ENCODE measurements at places on chromosomes 12 and 14. TPM values are rescaled to one million over a fixed set of nuclear protein-coding genes. Genes with fewer than 3 reads are reported as not detected.

DNA sequence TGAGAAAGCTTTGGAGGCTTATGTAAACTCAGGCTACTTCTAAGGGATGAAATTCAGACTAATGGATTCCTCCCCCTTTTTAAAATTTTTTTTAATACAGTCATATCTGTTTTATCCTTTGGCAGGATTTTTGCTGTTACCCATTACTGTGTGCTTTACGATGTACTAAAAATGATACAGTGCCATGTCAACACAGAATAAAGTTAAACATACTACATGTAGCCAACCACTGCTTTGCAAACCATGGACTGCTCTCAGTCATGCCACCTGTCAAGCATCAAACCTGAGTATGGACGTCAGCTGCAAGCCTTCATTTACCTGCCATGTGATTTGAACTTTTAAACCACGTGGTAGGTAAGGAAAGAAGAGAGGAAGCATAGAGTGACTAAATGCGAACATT is 325.8 kb downstream of the FUT8 start:
- no peak for DNase-seq

Gene PTPRB
- not detected for total RNA-seq

DNA sequence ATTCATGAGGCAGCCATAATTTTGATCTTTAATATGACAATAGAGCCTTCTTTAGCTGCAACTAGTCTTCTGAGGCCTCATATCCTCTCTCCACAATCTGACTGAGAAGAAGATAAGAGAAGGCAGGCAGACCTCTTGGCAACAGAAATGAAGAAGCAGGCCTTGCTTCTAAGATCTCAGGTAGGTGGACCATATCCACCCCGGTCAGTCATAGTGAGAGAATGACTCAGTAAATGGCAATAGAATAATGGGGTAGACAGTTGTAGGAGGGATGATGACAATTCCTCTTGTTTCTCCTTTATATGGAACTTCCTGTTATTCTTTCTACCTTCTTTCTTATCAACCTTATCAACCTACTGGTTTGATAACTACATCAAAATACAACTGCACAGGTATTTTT is 246.7 kb upstream of the G2E3 start:
- no peak for DNase-seq

DNA sequence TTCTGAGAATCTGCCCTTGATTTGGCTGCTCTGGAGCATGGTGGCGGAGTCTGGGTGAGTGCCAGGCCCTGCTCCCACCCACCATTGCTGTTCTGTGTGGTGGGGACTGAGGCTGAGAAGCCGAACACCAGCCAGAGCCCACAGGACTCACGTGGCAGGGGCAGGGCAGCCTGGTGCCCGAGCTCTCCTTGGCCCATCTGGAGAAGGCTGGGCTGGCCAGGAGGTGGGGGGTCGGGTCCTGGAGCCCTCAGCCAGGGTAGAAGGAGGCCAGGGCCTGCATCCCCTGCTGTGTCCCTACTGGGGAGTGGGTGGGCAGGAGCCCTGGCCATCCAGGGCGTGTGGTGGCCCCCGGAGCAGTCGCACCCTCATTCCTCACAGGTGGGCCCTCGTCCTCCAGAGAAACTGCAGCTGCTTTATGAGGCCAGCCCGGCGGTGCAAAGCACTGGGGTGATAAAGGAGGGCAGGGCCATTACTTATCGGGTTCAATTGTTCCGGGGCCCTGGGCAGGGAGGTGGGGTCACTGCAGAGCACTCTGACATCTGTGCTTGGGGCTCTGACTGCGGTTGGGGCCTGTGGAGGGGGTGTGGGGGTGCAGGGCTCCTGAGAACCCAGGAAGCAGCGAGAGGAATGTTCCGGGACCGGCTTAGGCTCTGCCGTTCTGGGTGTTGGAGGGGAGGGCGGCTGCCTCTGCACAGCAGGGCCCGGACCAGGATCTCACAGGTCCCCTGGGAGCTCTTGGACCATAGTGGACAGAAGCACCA is 217.5 kb upstream of the C14orf180 start:
- no peak for DNase-seq

Gene IRAK3
- total RNA-seq = 0.33 TPM

DNA sequence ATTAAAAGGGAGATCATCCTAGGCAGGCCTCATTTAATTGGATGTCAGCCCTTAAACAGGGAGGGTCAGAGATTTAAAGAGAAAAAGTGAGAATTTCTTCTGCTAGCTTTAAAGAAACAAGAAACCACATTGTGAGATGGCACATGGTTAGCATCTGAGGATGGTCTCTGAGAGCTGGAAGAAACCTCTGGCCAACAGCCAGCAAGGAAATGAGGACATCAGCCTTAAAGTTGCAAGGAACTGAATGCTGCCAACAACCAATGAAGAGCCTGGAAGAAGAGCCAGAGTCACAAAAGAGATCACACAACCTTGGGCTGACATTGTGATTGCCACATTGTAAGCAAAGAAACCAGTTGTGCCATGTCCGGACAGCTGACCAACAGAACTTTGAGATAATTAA is 17.5 kb upstream of the FAR2 start:
- no peak for DNase-seq

Gene SOAT2
- total RNA-seq = 3.8 TPM

Gene PLA2G1B
- not detected for total RNA-seq

DNA sequence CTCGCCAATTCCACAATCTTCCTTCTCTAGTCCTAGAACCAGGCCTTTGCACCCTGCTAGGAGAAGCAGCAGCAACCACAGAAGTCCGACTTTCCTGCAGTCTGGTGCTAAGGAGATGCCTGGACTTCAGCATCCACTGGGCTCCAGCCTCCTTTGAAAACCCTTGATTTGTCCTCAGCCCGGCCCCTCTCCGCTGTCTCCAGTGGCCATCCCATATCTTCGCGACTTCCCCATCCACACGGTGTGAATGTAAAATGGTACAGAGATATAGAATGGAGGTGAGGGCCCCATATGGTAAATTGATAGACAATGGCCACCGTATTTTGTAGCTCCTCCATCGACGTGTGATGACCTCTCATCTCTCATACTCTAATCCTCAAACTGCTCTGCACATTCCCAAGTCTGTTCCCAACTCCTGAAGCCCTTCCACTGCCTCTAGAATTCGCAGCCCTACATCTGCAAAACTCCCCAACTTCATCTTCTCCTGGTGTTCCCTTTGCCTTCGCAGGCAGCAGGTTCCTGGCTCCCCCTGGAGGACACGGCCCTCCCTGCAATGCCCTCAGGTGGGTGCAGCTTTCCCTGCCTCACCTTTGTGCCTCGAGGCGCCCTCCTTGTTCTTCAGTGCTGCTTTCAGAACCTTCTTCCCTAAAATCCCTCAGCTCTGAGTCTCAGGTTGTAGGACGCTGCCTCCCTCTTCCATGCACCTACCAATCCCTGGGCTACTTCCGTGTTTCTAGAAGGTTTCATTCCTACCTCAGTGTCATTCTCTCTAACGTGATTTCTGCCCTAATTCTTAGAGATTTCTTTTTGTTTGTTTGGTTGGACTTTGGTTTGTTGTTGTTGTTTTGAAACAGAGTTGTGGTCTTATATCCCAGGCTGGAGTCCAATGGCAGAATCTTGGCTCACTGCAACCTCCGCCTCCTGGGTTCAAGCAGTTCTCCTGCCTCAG is 36.7 kb downstream of the TMBIM6 start:
- DNase-seq = peak; percentile 68

DNA sequence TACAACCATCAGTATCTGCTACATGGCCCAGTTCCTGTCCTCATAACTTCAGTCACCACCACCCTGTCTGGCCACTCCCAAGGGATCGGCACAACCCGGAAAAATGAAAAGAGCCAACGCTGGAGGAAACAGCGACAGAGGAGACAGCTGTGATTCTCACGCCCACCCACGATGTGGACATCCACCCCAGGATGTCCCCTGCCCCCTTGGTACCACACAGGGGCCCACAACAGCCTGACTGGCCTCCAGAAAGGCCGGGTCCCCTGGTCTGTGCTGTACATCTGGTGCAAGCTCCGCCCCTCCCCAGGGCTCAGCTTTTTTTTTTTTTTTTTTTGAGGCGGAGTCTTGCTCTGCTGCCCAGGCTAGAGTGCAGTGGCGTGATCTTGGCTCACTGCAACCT is 12.5 kb downstream of the RPS6KL1 start:
- no peak for DNase-seq

Gene P2RX2
- total RNA-seq = not detected

DNA sequence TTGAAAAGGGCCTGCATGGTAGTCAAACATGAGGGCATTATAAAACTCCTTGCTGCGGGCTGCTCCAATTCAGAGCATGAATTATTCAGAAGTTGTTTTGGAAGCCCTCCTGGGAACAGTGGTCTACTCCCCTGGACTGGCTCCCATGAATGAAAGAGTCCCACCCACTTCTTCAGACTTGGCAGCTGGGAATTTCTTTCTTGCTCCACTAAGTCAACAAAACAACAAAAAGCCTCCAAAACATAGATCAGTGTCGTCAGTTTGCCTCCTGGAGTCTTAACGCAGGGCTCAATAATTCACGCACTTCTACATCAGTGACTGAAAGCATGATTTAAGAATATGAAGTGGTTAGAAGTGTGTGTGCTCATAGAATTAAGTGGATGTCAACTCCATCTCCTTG is 37.9 kb downstream of the AKAP6 start:
- no peak for DNase-seq

DNA sequence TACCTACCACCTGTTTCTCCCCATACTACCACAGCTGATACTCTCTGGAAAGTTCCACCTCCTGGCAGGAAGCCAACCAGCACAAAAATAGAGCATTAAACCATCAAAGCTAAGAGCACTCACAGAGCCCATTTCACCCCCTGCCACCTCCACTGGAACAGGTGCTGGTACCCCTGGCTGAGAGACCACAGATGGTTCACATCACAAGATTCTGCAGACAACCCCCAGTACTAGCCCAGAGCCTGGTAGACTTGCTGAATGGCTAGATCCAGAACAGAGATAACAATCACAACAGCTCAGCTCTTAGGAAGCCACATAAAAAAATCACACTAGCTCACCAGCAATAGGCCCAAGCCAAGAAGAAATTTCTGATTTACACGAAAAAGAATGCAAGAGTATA is 855.2 kb downstream of the FSCB start:
- DNase-seq = no peak

Gene GPR84
- total RNA-seq = 1.2 TPM

- peak; percentile 24 for DNase-seq
Observed at GRCh38 chr14:55107766-55108554, 21.1 kb upstream of the LGALS3 start.

Gene HSPB8
- total RNA-seq = not detected

Gene TRHDE
- total RNA-seq = not detected

GRCh38 chr14:60636879-60637478 is 12.3 kb downstream of the SIX1 start:
- DNase-seq = no peak

GRCh38 chr12:79522989-79523386 is 167.8 kb downstream of the PAWR start:
- DNase-seq = no peak

GRCh38 chr12:75856235-75856634 is 175.3 kb downstream of the PHLDA1 start:
- DNase-seq = no peak

Gene ADGRD1
- not detected for total RNA-seq

DNA sequence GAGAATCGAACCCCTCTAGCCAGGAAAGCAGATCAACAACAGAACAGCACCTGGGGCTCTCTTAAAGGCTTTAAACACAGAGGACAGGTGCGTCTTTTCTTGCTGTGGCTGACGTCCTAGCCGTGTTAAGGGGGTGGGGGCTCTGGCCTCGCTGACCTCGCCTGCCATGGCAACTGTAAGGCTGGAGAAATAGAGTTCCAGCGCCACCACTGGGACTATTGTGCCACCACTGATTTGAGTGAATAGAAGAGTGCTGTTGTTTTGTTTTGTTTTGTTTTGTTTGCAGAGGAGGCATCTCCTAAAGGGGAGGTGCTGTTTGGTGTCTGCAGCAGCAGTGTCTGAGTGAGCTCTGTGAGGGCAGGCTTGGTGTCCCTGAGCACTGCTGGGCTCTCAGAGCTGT is 34.2 kb upstream of the PRMT8 start:
- DNase-seq = no peak

Gene TMEM119
- not detected for total RNA-seq

DNA sequence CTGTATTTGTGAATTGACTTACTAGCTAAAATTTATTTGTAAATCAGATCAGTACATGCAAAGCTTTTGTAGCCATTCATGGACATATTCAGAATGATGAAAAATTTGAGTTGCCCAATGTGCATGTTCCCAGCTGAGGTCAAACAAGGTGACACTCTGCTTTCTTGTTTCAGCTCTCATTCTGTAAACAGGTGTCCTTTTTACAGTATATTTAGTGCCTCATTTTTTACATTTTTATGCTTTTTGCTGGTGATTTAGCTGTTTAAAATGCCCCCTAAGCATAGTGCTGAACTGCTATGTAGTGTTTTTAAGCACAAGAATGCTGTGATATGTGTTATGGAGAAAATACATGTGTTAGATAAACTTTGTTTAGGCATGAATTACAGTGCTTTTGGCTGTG is 76.3 kb downstream of the MIA2 start:
- no peak for DNase-seq

GRCh38 chr12:89075880-89076540 is 276.3 kb downstream of the DUSP6 start:
- DNase-seq = no peak

Gene TRIM9
- 6.2 TPM for total RNA-seq

- no peak for DNase-seq
Observed at GRCh38 chr12:132766380-132767085, 4.9 kb upstream of the ANKLE2 start.

DNA sequence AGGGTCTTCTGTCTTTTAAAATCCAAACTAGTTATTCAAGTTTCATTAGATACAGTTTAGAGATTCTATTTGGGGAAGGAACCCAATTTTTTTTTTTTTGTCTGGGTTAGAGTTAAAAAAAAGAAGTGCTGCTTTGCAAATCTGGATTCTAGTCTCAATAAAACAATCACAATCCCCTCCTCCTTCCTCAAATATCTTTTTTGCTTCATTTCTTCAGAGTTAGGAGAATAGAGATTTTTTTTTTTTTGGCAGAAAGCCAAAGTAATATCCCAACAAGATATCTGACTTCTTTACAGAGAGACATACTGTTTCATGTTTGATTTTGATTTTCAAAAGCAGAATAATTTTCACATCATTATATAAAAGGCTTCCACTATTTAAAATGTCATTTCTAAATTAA is 201.9 kb downstream of the FOXN3 start:
- no peak for DNase-seq

Gene STON2
- total RNA-seq = 0.30 TPM

GRCh38 chr14:53871951-53872350 is 84.7 kb downstream of the BMP4 start:
- DNase-seq = no peak

DNA sequence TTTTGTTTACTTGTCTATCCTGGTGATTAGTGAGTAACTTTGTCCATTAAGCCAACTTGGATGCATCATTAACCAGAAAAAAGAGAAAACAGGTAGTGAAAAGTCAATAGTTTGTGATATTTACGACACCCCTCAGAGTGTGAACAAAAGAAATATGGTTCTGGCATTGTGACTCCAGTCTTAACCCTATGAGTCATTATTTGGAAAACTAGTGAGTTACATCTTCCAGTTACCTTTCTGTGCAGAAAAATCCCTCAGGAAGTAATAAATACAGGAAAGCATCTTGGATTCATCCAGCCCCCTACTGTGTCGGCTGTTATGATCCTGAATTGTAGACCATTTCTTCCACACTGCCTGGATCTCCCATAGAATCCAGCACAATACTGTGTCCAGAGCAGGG is 379.1 kb downstream of the GALC start:
- no peak for DNase-seq

- DNase-seq = no peak
Observed at GRCh38 chr12:5565933-5566599, 134.2 kb downstream of the NTF3 start.

Measured in activated naive CD8-positive, alpha-beta T cell treated with anti-CD3 and anti-CD28 coated beads for 36 hours (primary cell).